ENCODE measurements at places on chromosomes 16 and 17.

- DNase-seq: no peak
Measured at GRCh38 chr16:87834005-87834667, 35.2 kb downstream of the SLC7A5 start.

DNA sequence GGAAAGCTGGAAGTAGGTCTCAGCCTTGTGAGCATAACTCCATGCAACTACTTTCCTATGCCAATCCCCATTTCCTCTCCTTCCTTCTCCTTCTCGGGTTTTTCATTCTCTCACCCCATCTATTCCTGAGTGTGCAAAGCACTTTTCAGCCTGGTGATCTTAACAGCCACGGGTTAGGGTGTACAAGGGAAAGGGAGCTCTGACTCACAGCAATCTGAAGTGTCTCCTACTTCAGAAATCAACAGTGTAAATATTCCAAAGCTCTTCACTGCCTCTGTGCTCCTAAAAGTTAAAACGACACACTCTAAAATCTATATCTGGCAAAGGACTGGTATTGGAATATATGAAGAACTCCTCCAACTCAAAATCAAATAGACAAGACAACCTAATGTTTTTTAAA, 268.0 kb upstream of the IRX3 start:
- no peak for DNase-seq

- DNase-seq: no peak
Measured at GRCh38 chr16:75228143-75228976, 9.6 kb downstream of the CTRB1 start.

DNA sequence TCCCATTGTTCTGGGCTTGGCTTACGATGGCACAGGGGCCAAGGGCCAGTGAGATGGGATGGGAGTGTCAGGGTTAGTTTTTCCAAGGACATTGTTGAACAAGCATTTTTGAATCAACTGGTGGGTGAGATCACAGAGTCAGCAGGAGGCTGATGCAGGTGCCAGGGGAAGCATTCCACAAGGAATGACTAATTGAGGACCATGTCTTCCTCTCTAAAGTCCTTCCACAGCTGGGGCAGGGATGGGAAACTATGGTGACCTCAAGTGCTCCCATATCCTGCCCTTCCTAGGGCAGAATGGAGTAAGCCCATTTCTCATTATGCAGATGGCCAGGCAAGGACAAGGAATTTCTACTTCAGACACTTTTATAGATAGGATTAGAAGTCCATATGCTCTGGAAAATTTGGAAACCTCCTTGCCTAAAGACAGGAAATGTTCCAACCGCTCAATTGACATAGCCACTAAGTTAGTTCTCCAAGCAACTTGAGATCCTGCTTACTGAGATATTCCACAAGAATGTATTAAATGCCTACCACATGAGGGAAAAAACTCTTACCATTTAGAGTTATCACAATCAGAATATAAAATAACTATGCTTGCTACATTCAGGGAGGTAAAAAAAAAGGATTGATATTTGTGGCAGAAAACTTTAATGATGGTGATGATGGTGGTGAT, 21.2 kb upstream of the ENGASE start:
- DNase-seq: peak; percentile 40

- DNase-seq: peak; percentile 35
Measured at GRCh38 chr16:58196898-58197313, 1.0 kb downstream of the CSNK2A2 start.

DNA sequence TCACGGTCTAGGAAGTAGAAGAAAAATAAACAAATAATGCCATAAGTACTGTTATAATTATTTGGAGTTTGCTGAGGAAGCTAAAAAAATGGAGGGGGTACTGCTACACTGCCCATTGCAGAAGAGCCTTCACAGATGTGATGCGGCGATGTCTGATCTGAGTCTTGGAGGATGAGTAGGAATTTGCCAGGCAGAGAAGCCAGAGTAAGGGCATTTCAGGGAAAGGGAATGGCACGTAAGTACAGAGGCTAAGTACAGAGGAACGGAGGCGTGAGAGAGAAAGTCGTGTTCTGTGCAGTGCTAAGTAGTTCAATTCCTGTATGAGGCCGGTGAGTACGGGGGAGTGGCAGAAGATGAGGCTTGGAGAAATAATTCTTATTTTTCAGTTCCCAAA, 741 bp upstream of the GRB2 start:
- DNase-seq: no peak

DNA sequence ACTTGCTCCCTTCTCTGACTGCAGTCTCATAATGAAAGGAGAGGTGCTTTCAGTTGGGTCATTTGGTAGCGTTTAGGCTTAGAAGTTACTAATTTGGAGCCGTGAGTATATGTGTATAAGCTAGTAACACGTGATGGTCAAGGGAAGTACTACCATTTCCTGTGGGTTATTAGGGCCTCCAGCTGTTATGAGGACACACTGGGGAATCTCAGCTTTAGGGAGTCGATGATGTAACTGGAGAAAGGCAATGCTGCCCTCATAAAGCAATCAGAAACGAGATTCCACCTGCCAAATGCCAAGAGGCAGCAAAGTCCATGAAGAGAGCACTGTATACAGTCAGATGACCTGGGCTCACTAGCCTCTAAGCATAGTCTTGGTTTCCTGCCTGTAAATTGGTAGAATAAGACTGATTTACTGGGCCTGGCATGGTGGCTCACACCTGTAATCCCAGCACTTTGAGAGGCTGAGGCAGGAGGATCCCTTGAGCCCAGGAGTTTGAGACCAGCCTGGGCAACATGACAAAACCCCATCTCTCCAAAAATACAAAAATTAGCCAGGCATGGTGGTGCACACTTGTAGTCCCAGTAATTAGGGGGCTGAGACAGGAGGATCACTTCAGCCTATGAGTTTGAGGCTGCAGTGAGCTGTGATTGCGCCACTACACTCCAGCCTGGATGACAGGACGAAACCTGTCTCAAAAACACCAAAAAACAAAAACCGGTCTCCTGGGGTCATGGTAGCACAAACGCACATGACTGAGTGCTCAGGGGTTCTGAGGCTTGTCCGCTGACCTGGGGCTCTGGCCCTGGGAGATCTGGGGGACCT, 53.0 kb downstream of the SF3B3 start:
- DNase-seq: peak; percentile 83

GRCh38 chr16:23508589-23509440, 1.5 kb downstream of the GGA2 start:
- DNase-seq: peak; percentile 22

DNA sequence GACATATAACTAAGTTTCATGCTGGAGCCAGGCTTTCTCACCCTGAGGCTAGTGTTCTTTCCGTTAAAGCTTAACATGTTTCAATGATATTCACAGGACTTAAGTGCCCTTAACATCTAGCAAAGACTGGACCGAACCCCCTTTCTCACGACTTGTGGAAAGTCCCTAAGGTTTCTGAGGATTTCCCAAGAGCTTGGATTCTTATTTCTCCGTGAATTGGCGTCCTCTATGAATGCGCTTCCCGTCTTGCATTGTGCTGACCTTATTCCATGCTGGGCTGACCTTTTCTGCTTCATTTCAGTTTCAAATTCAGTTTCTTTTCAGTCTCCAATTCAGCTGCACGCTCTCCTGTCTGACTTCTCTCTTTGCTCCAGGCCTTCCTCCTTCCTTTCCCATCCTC, 206.4 kb downstream of the HS3ST3A1 start:
- DNase-seq: peak; percentile 35

DNA sequence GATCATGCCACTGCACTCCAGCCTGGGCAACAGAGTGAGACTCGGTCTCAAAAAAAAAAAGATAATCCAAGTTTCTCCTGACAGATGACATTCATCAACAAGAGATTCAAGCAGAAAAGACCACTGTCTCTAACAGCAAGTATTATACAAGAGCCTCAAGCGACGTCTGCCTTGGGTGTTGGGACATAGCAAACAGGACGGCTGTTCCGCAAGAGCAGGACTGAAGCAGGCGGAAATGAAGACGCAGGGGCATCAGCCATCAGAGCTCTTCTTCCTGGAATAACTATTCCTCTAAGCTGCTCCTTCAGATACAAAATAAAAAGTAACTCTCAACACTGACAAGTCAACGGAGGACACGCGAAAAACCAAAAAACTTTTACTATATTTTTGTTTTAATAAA, 54.0 kb downstream of the ANKRD11 start:
- DNase-seq: no peak

DNA sequence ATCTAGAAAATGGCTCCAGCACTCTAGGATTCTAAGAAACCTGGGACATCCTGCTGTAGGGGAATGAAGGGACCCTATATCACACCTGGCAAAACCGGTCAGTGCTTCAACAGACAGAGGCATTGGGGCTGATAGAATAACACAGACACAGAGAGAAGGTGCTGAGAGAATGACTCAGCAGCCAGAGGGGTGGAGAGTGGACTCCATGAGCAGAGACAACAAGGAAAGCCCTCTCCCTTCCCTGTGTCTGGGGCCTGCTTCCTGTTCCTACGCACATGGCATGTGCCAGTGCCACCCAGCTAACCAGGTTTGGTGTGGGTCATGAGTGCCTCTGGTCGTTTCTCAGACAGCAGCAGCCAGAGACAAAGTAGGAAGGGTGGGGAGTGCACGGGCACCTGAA, 140.3 kb downstream of the CCT6B start:
- no peak for DNase-seq

DNA sequence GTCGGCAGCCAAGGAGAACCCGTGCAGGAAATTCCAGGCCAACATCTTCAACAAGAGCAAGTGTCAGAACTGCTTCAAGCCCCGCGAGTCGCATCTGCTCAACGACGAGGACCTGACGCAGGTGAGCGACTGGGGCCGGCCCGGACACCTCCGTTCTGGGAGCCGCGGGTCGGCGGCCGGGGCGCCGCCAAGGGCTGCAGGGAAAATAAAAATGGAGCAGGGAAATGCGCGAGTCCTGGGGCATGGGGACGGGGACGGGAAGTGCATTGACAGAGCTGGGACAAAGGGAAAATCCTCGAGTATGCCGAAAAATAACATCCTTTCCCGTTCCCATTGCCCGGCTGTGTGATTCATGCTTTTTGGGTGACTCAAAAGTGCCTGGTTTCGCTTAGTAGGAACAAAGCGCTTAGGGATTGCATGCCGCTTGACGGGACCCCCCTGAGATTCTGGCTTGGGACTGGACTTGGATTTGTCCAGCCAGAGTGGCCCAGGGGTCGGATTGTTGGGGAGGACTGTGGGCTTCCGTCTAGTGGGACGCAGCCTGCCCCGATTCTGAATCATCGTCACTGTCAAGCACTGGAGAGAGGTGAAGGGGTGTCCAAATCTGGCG, 699 bp downstream of the MPRIP start:
- DNase-seq: peak; percentile 41

DNA sequence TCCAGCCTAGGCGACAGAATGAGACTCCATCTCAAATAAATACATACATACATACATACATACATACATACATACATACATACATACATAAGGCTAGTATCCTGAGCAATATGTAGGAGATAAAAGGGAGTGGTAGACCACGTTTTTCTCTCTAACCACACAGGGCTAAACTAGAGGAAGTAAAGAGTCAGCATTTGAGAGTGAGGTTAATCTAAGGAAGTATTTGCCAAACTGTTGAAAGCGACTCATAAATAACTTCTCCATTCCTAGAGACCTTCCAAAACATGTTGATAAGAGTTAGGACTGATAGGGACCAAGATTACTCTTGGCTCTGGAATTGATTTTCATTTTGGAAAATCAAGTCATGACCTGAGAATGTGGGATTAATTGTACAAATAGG, 68.9 kb downstream of the NEUROD2 start:
- no peak for DNase-seq

GRCh38 chr17:36755586-36755985, 154.2 kb downstream of the MRM1 start:
- peak; percentile 4 for DNase-seq

DNA sequence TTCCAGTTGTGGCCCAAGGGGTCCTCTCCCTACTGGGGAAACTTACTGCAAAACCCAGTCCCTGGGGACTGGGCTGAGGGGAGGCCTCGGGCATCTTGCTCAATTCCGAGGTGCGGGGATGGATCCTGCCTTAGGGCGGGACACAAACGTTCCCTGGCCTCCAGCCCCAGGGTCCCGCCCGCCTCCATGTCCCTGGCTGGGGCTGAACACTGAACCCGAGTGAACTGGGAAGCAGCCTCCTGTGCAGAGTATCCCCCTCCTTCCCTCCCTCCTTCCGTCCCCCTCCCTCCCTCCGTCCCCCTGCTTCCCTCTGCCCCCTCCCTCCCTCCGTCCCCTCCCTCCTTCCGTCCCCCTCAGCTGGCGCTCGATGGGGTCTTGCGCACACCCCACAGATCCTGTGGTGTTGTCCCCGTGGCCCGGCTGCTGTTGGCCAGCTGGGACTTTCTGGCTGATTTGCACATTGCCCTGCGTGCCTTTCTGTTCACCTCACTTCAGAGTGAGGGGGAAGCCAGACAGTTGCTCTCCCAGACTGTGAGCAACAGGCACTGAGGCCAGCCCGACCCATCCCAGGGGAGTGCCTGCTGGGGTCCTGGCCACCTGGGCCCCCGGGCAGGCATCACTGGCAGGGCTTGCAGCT, 5.5 kb downstream of the TRAF7 start:
- DNase-seq: peak; percentile 39

DNA sequence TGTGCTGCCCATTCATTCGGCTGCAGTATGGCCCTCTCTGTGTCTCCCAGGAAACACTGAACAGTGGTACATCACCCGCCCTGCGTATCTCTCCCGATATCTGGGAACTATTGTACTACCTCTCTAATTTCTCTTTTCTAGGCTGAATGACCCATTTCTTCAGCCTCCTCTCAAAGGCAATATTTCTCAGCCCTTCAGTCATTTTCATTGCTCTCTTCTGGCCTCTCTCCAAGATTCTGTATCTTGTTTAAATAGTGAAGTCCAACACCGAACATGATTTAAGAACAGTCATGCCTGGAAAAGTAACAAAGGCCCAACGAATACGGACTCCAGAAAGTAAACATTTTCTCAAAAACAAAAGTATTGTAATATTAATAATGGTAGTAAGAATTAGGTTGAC, 220.1 kb downstream of the ZFHX3 start:
- DNase-seq: no peak

- peak; percentile 58 for DNase-seq
Measured at GRCh38 chr17:5832886-5833285, 237.3 kb upstream of the WSCD1 start.

- DNase-seq: no peak
Measured at GRCh38 chr17:7867881-7868329, 10.1 kb downstream of the CYB5D1 start.

DNA sequence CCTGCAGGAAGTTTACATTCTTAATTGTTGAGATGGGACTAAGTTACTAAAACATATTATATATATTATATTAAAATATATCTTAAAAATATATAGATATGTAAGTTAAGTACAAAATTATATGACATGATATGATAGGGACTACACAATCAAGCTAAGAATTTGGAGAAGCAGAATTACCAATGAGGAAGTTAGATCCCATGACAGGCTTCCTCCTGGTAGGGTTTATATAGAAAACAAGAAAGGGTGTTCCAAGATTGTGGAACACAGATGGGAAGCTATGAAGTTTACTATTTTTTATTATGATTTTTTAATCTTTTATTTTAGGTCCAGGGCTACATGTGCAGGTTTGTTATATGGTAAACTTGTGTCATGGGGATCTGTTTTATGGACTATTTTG, 260.8 kb upstream of the ZFHX3 start:
- DNase-seq: no peak

DNA sequence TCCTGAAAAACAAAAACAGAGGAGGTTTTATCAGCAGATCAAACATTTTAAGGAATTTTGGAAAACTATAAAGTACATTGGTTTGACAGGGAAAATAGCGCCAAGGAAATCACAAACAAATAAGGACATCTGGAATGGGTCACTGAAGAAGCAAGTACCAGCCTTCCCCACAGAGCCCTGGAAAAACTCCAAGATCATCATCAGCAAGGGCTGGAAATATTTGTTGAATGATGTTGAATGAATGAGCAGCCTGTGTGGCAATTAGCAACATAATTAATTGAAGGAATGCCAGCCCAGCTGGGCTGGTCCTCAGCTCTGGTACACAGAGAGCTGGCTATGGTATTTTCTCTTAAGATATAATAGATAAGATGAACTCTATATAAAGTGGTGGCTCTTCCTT, 290.4 kb downstream of the HS3ST3A1 start:
- peak; percentile 12 for DNase-seq

Data from fibroblast of pulmonary artery (primary cell).